Bronchial epithelial cell (primary cell): ENCODE measurements at places on chromosomes 3 and 15.

GRCh38 chr3:180123928-180124327, 87.2 kb upstream of the PEX5L start:
- no peak for DNase-seq

GRCh38 chr3:17329927-17330326, 412.5 kb downstream of the TBC1D5 start:
- no peak for DNase-seq

DNA sequence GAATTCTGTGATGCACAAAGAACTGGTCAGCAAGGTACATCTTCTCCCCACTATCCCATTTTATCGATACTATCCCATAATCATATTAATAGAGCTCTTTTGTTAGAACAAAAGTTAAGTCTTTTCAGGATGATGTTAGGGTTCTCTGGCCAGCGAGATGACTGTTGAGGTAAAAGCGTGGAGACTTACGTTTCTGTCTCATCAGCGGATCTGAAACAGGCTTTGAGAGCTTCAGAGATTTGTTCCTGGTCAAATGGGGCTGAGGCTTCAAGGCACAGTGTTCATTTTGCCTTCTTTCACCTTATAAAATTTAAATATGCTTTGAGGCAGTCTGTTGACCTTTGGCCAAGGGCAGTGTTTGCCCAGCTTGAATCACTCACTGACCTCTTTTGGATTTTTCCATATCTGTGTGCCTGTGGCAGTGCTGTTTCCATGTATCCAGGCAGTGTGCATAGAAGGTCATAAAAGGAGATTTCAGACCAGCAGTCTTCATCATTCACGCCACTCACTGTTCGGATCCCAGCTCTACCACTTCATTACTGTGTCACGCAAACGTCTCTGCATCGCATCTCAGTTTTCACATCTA, 3.1 kb downstream of the ADAMTSL3 start:
- no peak for DNase-seq

DNA sequence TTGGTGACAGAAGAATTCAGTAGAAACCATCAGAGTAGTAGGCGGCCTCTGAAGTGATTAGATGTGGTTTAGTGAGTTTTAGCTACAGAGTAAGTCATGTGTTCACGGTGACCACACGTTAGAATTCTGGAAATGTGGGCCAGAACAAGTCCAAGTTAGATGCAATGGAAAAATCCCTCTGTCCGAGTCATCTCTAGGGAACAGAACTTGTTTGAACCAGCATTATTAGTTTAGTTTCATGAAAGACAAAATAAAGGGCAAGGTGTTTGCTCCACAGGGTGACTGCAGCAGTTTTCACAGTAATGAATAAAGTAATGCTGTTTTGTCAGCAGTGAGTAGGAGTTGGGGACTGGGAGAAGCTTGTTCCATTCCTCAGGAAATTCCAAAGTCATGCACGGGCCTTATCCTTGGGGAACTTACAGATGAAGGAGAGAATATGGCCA, 100.2 kb downstream of the CGNL1 start:
- peak; percentile 50 for DNase-seq

- no peak for DNase-seq
Observed at GRCh38 chr3:157066335-157067098, 93.4 kb downstream of the CCNL1 start.

GRCh38 chr3:192313605-192314004, 413.7 kb downstream of the FGF12 start:
- no peak for DNase-seq

GRCh38 chr3:119310071-119310470, 15.9 kb downstream of the ARHGAP31 start:
- peak; percentile 35 for DNase-seq

- no peak for DNase-seq
Observed at GRCh38 chr3:27022096-27022761, 347.0 kb downstream of the NEK10 start.

- DNase-seq, result peak; percentile 30
Observed at GRCh38 chr15:38263996-38264395, 11.4 kb downstream of the SPRED1 start.

GRCh38 chr3:178054471-178054870, 481.8 kb upstream of the KCNMB2 start:
- DNase-seq, result no peak

GRCh38 chr3:93855401-93855800, 118.3 kb downstream of the PROS1 start:
- DNase-seq, result no peak

GRCh38 chr15:81225161-81225671, 28.5 kb downstream of the IL16 start:
- no peak for DNase-seq

DNA sequence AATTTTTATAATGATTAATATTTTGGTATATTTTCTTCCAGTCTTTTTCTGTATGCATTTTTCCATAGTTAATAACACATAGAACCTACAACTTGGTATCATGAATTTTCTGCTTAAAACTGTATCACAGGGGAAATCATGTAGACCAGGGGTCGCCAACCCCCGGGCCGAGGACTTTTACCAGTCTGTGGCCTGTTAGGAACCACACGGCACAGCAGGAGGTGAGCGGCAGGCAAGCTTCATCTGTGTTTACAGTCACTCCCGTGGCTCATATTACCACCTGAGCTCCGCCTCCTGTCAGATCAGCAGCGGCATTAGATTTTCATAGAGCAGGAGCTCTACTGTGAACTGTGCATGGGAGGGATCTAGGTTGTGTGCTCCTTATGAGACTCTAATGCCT, 54.7 kb downstream of the RPL22L1 start:
- DNase-seq, result peak; percentile 27

- no peak for DNase-seq
Observed at GRCh38 chr3:149992416-149993058, 21.8 kb upstream of the PFN2 start.

DNA sequence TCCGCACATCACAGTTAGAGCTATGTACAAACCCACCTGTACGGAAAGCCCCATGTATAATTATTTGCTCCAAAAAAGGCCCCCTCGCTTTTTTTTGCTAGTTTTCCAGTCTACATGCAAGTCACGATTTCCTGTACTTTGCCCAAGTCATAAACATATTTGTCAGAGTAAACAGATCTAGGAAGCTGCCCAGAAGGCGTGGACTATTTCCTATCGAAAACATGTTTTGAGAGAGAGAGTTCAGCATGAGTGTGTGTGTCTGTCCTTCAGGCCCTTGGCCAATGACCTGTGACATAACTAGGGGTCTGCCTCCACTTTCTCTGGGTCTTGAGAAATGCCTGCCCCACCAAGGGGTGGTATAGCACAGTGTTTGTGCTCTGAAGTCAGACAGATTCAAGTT, 72.7 kb upstream of the HACD2 start:
- DNase-seq, result no peak

DNA sequence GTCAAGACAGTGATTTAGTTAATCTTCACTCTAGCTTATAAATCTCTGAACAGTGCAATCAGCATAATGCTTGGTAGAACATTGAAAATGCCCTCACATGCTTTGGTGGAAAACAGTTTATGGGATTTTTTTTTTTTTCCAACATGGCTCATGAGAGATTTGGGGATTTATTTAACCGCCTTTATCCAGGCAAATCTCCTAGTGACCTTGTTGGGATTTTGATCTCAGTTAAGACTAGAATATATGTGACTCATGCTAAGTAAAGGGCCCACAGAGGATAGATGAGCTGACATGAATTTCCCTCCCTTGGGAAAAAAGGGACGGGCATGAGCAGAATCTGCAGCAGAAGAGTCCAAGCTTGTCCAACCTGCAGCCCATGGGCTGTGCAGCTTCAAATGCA, 18.7 kb downstream of the LRTM1 start:
- no peak for DNase-seq

GRCh38 chr3:67075295-67075694, 77.2 kb downstream of the KBTBD8 start:
- no peak for DNase-seq

DNA sequence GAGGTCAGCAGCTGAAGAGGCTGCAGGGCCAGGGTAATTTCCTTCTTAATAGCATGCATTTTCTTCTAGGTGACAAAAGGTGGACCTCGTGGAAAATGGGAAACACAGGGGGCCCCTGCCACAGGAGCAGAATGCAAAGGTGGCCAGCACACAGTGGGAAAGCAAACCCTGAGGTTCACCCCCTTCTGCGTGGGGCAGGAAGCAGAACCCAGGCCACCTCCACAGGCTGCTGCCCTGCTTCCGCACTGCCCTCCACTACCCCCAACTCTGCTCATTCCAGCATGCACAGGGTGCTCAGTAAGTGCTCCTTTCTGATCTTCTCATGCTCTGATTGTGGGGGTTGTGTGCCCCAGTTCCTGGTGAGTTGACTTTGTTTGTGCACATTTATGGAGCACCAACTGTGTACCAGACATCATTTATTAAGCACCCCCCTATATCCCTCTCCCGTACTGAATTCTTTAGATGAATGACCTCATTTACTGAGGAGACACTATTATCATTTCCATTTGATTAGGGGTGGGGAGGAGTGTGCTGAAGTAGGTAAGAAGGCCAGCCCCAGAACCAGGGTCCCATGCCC, 12.7 kb upstream of the FGD5 start:
- no peak for DNase-seq

- DNase-seq, result no peak
Observed at GRCh38 chr15:73293773-73294172, 75.0 kb downstream of the HCN4 start.

DNA sequence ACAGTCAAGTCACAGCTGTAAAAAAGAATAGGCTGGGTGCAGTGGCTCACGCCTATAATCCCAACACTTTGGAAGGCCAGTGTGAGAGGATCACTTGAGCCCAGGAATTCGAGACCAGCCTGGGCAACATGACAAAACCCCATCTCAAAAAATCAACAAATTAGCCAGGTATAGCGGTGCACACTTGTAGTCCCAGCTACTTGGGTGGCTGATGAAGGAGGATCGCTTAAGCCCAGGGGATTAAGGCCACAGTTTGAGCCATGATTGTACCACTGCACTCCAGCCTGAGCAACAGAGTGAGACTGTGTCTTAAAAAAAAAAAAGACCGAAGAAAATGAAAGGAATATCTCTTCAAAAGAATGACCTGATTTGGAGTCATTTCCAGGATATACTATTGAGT, 6.6 kb downstream of the HERC1 start:
- no peak for DNase-seq

GRCh38 chr3:8624612-8625011, 20.0 kb downstream of the SSUH2 start:
- DNase-seq, result no peak

GRCh38 chr3:171981271-171981605, 58.1 kb upstream of the FNDC3B start:
- DNase-seq, result no peak

DNA sequence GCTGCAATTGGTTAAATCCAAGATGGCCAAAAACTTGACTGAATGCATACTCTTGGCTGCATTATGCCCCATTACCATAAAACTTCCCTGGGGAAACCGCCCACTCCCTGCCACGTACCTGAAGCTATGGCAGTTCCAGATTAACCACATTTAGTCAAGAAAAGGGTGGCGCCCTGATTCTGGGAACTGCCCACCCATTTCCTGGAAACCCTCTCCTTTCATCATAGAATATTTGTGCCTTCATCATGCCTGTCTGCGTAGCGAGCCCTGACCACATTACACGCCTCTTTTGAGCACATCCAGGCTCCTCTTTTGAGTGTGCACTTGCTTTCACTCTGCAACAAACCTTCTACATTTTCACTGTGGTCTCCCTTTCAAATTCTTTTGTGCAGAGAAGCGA, 5.2 kb downstream of the LINS1 start:
- peak; percentile 83 for DNase-seq

DNA sequence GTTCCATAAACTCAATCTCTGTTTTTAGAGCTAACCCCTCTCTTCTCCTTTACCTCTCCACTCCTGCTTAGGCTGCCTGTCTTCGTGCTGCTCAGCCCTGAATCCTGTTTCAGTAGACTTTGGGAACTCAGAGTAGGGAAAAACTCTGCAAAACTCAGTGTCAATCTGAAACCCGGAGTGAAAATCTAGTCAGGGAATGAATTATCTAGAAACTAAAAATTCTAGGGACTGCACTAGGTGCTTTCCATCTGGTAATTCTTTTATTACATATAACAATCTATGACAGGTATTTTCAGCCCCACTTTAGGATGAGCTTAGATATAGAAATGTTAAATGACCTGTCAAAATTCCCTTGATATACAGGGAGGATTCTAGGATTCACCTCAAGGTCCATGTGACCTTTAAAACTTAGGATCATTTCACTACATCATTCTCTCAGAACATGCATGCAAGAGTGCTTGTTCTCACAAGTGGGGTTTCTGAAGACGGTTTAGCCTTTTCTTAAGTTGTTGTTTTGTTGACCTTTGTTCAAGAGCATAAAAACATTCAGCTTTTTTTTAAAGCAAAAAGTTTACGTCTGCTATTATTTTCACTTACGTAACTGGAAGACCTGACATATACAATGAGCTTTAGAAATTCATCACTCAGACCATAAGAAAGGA, 108.2 kb upstream of the MBNL1 start:
- no peak for DNase-seq

GRCh38 chr3:181943285-181943684, 231.6 kb downstream of the SOX2 start:
- DNase-seq, result no peak

DNA sequence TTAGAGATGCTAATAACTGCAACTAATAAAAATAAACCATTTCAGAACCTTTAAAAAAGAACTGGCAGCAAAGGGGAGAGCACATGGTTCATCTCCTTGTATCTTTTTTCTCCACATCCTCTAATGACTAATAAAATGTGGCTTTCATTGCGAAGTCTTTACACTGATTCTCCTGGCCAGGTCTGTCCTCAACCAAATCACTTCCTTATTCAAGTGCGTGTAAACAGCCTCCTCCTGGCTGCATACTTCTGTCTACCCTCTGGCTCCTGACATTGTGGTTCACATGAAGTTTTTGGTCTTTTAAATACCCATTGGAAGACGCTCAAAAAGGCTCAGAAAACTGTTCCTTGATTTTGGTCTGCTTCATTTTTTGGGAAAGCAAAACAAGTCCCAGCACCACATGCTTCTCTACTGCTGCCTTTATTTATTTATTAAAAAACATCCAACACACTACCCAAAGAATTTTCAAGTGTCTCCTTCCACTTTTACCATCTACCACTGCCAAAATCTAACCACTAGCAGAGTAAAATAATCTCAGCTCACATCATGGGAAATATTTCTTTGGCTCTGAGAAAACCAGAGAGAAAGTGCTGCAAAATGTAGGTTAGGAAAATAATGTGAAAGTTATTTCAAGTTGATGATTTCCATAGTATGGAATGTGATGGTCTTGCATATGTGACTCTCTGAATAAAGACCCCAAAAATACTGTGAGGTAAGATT, 85.1 kb downstream of the EFL1 start:
- peak; percentile 67 for DNase-seq

DNA sequence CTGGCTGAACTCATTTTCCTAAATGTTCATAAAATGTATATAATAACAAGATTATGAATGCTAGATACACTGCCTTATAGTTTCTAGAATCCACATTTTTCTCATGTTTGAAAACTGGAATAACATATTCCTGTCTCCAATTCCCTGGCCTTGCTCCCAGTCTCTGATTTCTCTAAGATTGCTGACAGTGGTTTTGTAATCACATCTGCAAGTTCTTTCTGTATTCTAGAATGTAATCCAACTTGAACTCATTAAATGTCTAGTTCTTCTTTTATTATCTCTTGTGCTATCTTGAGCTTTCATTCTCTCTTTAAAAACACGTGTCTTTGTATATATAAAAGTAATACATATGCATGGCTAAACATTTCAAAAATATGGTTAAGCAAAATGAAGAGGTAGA, 215.2 kb upstream of the ADAMTS9 start:
- DNase-seq, result no peak
